ENCODE measurements at places on chromosomes 12 and 14.
A peak's percentile ranks its signal among the peaks of the same experiment; 100 is the strongest.

GRCh38 chr12:120346681-120347080, 19.1 kb upstream of the PLA2G1B start:
- H3K4me3 ChIP-seq: no peak overlapping the region
- H3K27me3 ChIP-seq: no peaks in the 10 kb centered on the region
- no peaks in the 10 kb centered on the region for H3K4me1 ChIP-seq
- no peaks in the 10 kb centered on the region for H3K36me3 ChIP-seq

DNA sequence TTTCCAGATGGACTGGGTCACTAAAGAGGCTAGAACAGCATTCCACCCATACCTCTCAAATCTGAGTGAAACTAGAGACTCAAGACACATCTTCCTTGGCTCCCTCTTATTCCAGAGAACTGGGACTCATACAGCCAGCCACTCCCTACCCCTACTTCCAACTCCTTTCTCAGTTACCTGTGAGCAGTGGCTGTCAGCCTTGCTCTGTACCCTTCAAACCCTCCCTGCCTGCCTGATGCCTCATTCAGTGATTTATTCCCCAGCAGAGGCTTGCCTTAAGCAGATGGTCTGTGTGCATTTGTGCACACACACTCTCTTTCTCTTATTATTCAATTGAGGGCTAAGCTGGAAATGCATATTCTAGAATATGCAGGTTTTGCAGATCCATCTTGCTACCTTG, 14.6 kb downstream of the GPR84 start:
- H3K4me3 ChIP-seq: no peak overlapping the region
- H3K27ac ChIP-seq: no peak overlapping the region
- no peaks in the 10 kb centered on the region for H3K4me1 ChIP-seq
- H3K36me3 ChIP-seq: peaks cover 65% of the 10 kb centered on the region
- DNase-seq: no peak

GRCh38 chr12:106269150-106269771, 21.4 kb upstream of the CKAP4 start:
- peaks cover 9% of the 10 kb centered on the region for H3K27me3 ChIP-seq
- DNase-seq: no peak
- no peak overlapping the region for H3K27ac ChIP-seq
- no peaks in the 10 kb centered on the region for H3K4me1 ChIP-seq
- H3K4me3 ChIP-seq: no peak overlapping the region
- no peaks in the 10 kb centered on the region for H3K36me3 ChIP-seq

DNA sequence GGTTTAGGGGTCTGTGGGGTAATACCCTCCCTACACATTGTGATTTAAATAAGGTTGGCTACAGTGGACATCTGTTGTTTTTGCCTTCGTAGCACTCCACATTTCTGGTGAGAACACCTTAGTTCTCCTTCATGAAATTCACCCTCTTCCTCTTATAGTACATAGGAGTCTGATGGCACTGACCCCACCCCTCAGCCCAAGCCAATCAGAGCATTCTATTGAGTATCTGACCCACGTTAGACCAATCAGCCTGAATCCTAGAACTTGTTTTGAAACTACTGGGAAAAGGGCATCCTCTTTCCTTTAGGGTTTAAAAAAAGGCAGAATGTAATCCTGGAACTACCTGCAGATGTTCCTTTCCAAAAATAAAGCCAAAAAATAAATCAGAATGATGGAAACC, 15.8 kb upstream of the LRRC9 start:
- no peaks in the 10 kb centered on the region for H3K36me3 ChIP-seq
- DNase-seq: no peak
- H3K27me3 ChIP-seq: peaks cover 2% of the 10 kb centered on the region
- no peaks in the 10 kb centered on the region for H3K4me1 ChIP-seq

GRCh38 chr14:52801014-52801712, 9.8 kb upstream of the GNPNAT1 start:
- H3K27ac ChIP-seq: no peak overlapping the region
- no peak for DNase-seq
- no peak overlapping the region for H3K4me3 ChIP-seq
- H3K4me1 ChIP-seq: no peaks in the 10 kb centered on the region

DNA sequence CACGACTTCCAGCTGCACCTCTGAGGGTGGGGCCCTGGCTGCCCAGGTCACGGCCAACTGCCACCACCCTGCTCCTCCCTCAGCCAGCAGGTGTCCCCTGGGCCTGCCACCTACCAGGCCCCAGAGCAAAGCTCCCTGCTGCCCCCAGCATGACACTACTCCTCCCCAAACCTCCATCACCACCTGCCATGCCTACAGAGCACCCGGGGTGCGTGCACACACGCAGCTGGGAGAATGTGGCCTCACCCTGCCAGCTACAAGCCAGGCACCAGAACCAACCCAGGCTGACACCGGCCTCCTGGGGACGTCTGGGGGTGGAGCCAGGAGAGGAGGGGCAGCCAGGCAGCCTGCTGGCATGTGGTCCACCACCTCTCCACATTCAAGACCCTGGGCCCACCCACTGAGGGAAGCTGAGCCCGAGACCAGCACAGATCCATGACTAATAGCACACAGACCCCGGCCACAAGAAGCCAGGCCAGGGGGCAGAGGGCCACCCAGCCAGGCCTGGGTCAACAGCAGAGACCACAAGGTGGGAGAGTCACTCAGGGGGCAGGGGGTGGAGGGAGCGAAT, 3.4 kb downstream of the JAG2 start:
- no peak overlapping the region for H3K4me3 ChIP-seq

DNA sequence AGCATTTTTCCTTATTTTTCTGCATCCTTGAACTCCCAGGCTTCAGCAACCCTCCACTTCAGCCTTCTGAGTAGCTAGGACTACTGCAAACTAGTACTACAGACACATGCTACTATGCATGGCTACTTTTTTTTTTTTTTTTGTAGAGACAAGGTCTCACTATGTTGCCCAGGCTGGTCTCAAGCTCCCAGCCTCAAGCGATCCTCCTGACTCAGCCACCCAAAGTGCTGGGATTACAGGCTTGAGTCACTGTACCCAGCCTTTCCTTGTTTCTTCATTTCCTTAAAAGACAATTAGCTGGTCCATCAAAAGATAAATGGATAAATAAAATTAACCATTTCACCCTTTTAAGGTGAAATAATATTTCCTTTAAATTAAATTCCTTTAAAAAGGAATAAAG, 205.8 kb downstream of the SPTSSA start:
- H3K4me3 ChIP-seq: no peak overlapping the region
- H3K27ac ChIP-seq: no peak overlapping the region
- no peaks in the 10 kb centered on the region for H3K36me3 ChIP-seq
- no peaks in the 10 kb centered on the region for H3K4me1 ChIP-seq
- peaks cover 4% of the 10 kb centered on the region for H3K27me3 ChIP-seq

DNA sequence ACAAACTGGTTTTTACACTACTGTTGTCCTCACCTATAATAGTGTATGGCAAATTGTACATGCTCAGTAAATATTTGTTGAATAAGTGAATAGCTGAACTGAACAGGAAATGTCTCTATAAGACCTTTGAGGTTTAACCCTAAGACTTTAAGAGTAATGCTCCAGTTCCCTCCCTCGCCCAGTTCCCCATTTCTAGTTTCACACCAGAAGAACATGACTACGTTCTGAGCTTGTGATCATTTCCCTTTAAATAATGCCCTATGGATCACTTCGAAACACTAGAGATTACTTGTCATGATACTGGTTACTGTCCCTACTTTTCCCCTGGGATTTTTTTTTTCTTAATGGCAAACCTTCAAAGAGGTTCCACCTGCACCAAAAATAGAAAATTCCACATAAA, 69.3 kb downstream of the PRKD1 start:
- H3K4me1 ChIP-seq: no peaks in the 10 kb centered on the region
- H3K4me3 ChIP-seq: no peak overlapping the region
- no peak overlapping the region for H3K27ac ChIP-seq
- no peak for DNase-seq
- no peaks in the 10 kb centered on the region for H3K27me3 ChIP-seq
- no peaks in the 10 kb centered on the region for H3K36me3 ChIP-seq

GRCh38 chr14:58331111-58331510, 32.8 kb downstream of the ARID4A start:
- peak overlapping the region; percentile 82 for H3K27ac ChIP-seq
- DNase-seq: peak; percentile 94
- H3K36me3 ChIP-seq: peaks cover 53% of the 10 kb centered on the region

All from DND-41 (cell line).